Left cardiac atrium (tissue), 4 donors: ENCODE measurements at places on chromosomes 11 and 22. TPM values are rescaled to one million over a fixed set of nuclear protein-coding genes. Genes with fewer than 3 reads are reported as not detected.

OR2AG2 gene
- 0.08 TPM for total RNA-seq

SLC29A2 gene
- 16.6 TPM for total RNA-seq

CRYBB2 gene
- not detected for total RNA-seq

TMEM126A gene
- 61.5 TPM for total RNA-seq

SEC14L2 gene
- 2.1 TPM for total RNA-seq
